ENCODE measurements at places on chromosomes 5 and 9.

GRCh38 chr5:56077796-56078233 is 83.1 kb upstream of the IL6ST start:
- no peak overlapping the region for H3K4me3 ChIP-seq
- DNase-seq: no peak
- H3K27me3 ChIP-seq: peaks cover 7% of the 10 kb centered on the region
- H3K4me1 ChIP-seq: peaks cover 12% of the 10 kb centered on the region
- H3K36me3 ChIP-seq: no peaks in the 10 kb centered on the region

DNA sequence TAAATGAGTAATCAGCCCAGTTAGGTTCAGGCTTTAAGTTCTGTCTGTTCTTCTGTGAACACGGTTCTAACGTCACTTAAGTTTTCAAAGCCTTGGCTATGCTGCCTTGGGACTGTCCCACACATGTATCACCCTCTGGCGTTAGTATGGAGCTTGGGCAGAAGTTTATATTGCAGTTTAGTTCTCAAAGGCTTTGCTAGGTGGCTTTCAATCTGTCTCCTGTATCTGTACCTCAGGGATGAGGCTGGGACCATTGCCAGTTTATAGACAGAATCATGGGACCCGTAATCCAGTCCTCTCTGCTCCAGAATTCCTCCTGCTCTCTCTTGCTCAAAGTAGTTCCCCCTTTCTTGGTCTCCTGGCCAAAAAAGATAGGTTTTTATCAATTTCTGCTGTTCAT is 12.1 kb downstream of the C9orf40 start:
- no peaks in the 10 kb centered on the region for H3K27me3 ChIP-seq
- H3K36me3 ChIP-seq: no peaks in the 10 kb centered on the region
- H3K4me3 ChIP-seq: no peak overlapping the region
- no peak overlapping the region for H3K27ac ChIP-seq
- no peak for DNase-seq

DNA sequence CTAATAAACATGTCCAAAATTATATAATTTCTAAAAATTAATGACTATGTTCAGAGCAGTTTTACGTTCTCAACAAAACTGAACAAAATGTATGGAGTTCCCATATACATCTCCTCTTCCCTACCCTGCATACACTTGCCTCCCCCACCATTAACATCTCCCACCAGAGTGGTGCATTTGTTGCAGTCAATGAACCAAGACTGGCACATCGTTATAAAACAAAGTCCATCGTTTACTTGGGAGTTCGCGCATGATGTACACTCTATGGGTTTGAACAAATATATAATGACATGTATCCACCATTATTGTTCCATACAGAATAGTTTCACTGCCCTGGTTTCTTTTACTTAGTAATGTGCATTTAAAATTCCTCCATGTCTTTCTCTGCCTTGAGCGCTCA is 130.1 kb downstream of the APBA1 start:
- peaks cover 3% of the 10 kb centered on the region for H3K27me3 ChIP-seq
- H3K4me1 ChIP-seq: no peaks in the 10 kb centered on the region
- no peaks in the 10 kb centered on the region for H3K36me3 ChIP-seq
- H3K27ac ChIP-seq: no peak overlapping the region

DNA sequence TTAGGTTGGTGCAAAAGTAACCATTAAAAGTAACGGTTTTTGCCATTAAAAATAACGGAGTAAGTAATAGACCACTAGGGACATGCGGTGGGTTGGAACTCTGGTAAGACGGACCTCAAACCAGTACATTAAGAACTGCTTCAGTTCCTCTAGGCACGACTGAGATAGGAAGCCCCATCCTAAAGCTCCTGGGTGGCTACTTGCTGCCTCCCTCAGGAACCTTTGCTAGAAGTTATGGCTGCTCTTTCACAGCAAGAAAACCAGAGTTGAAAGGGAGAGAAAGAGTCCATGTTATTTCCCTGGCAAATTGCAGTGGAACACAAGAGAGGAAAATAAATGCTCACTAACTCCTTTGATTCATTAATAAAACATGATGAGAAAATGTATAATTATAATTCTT is 47.6 kb downstream of the MCTP1 start:
- no peak for DNase-seq
- H3K4me1 ChIP-seq: peaks cover 2% of the 10 kb centered on the region
- H3K4me3 ChIP-seq: no peak overlapping the region

DNA sequence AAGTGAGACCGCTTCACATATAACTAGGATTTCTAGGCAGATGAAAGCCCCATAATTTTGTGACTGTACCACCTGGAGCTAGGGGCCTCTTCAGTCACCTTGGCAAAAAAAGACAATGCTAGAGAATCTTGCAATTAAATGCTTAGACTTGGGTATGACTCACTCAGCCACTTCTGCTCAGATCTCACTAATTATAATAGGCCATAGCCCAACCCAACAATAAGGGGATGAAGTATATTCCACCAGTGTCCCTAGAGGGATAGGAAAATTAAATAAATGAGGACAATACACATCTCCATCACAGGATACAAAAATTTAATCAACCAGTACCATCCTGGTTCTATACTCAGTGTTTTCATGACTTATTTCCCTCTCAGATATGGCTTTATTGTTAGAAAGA is 1079.9 kb upstream of the C9orf72 start:
- no peaks in the 10 kb centered on the region for H3K4me1 ChIP-seq
- no peaks in the 10 kb centered on the region for H3K36me3 ChIP-seq
- no peak for DNase-seq
- H3K27ac ChIP-seq: no peak overlapping the region
- H3K4me3 ChIP-seq: no peak overlapping the region
- H3K27me3 ChIP-seq: no peaks in the 10 kb centered on the region
